ENCODE measurements at places on chromosomes 11 and 22.

DNA sequence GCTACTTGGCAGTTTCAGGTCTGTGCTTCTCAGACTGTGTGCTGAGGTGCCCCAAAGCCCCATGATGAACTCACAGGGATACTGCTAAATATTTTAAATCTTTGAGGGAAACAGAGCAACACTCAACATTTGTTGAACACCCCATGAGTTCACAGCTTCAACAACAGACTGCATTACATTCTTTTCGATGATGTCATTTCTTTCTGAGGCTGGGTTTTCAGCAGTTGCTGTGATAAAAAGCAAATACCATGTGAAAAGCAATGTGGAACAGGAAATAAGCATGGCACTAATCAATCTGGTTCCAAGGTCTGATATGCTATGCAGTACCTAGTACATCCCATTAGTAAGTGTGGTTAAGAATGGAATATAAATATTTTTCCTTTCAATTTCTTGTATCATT is 82.7 kb downstream of the RPL27A start:
- DNase-seq, result no peak

DNA sequence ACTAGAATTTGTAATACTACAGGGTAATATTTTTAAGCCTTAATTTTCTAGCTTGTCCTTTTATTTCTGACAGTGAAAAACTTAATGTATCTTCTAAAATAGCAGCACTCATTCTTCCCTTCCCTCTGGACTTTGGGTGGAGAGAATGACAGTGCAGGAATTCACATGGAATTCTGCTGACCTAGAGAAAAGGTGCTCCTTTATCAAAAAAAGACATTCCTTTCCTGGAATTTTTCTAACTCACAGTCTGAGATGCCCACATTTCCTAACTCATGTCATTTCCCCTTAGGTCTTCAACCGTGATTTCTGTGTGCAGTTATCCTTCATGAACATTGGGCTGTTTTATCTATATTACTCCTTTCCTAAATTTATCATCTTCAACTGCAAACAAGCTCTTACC is 137.8 kb upstream of the PDGFD start:
- no peak for DNase-seq

DNA sequence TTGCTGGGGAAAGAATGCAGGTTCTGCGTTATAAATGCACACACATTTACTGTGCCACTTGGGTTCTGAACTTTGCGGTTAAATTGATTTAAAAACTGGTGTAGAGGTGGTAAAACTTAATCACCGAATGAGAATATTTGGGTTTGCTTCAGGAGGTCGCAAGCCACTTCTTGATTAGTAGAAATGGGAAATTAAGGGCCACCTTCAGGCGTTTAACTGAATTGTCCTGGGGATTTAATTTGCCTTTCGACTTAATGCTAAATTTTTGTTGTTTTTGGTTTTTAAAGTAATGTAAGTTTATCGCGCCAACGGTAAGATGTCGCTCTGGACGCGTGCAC is 459 bp upstream of the NCR3LG1 start:
- no peak for DNase-seq

- no peak for DNase-seq
These were observed 2.9 kb upstream of the GGT5 start for GRCh38 chr22:24247564-24248344.

DNA sequence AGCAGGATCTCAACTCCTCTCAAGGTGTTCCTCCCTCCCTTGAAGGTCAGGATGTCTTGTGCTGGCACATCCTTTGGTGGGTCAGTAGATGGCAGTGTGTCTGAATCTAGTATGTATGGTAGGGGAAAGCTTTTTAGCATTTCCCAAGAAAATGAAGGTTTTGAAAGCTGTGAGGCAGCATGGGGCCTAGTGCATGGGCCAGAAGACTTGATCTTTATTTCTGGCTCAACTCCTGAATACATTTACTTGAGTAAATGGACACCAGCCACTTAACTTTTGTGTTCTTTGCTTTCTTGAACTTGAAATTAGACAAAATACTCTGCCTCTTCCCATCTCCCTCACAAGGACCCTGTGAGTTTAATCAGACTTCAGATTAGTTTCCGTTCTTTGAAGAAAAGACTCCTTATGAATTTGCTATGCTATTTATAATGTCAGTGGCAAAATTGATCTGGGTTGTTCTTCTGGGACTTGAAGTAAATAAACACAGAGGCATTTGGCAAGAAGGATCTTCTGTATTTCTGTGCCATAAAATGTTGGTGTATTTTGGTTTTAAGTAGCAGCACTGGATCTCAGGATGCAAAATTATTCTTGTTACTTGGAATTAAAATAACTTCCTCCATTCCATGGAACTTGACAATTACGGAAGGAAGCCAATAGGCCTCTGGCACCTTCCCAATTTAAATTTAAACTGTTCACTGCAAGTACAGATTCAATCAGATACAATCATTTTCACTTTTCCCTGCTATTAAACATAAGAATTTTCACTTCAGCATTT is 288.8 kb downstream of the CASP12 start:
- no peak for DNase-seq

GRCh38 chr11:71342951-71343827 is 90.8 kb upstream of the SHANK2 start:
- no peak for DNase-seq

DNA sequence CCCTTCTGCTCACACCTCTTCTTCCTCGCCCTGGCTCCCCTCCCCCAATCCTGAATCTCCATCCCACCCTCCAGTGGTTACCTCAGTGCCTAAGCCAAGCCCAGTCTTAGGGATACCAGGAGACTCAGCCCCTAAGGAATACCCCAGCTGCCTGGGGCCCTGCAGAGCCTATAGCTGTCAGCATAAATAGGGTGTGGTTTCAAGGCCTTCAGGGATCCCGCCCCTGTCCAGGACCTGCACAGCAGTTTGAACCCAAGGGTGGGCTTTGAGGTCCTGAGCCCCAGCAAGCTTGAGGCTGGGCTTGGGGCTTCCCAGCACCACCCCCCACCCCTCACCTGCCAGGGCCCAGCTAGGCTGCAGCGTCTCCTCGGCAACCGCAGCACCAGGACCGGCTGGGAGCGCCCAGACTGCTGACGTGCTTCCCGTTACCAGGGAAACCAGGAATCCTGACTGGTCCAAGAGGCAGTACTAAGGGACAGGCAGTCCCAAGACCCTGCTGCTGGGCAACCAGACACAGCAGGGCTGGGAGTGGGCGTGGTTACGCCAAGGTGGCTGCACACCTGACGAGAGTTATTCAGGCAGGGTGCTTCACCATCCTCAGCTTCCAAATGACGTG is 13.7 kb downstream of the APBB1 start:
- DNase-seq, result no peak

DNA sequence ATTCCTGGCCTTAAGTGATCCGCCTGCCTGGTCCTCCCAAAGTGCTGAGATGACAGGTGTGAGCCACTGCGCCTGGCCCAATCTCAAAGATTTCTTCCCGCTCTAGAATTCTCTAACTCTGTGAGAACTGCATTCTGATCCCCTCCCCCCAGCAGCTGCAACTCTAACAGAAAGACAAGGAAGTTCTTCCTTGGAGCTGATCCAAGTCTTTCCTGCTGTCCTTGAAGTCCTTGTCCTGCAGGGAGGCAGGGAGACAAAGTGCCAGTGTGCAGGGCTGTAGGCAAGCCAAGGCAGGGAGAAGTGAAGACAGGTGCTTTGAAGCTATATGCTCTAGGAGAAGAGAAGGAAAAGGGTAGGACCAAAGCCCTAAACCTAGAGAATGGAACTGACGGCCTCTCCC is 9.5 kb upstream of the GGA1 start:
- DNase-seq, result no peak

DNA sequence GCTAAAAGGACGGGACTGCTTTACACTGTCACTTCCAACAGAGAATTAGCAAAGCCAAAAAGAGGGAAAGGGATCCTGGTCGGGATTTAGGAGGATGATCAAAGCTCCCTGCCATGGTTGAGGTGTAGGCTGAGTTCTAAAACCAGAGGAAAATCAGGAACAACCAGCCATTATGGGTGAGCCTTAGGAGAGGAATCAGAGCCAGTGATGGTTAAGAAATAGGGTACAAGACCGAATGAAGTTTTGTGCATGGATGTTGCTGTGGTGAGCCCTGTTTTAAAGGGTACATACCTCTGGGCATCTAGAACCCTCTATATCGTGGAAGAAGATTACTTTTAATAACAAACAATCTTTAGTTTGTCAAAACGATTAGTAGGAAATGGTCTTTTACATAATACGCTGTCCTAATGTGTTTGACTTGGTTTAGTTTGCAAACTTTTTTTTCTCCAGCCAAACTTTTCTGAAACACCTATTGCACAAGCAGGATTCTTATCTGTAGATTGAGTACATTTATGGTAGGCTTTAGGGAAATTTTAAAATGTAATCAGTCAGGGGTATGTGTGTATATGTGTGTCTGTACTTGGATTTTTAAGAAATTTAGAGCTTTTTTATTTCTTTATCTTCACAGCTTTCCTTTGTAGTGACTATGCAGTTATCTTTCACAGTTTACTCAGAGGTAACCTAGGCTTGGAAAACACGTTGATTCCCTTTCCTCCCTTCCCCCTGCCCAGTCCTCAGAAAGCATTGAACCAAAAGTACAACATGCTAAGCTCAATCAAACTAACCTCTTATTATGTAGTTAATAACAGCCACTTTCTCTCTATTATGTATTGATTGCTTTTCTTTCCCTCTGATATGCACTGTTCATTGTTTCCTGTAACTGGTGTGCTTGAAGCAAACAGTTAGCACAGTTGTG is 26.8 kb downstream of the TRIM44 start:
- no peak for DNase-seq

- no peak for DNase-seq
These were observed 1.7 kb upstream of the LRRC4C start for GRCh38 chr11:41461057-41461681.

DNA sequence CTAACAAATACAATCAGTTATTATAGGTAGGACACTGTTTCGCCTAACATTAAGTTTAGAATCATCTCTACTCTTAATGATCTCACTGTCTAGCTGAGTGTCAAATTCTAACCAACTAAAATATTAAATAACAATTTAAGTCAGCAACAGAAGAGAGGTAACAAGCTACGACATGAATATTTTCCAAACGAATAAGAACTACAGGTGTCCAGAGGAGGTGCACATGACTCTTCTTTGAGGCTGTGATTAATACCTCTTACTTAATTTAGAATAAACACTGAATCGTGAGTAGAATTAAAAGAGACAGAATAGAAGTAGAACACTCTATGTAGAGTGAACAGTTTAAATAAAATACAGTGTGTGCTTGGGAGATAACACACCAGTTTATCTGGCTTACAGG is 619.0 kb upstream of the ARHGAP42 start:
- no peak for DNase-seq

- DNase-seq, result no peak
These were observed 113.0 kb downstream of the PTPRJ start for GRCh38 chr11:48093323-48093722.

DNA sequence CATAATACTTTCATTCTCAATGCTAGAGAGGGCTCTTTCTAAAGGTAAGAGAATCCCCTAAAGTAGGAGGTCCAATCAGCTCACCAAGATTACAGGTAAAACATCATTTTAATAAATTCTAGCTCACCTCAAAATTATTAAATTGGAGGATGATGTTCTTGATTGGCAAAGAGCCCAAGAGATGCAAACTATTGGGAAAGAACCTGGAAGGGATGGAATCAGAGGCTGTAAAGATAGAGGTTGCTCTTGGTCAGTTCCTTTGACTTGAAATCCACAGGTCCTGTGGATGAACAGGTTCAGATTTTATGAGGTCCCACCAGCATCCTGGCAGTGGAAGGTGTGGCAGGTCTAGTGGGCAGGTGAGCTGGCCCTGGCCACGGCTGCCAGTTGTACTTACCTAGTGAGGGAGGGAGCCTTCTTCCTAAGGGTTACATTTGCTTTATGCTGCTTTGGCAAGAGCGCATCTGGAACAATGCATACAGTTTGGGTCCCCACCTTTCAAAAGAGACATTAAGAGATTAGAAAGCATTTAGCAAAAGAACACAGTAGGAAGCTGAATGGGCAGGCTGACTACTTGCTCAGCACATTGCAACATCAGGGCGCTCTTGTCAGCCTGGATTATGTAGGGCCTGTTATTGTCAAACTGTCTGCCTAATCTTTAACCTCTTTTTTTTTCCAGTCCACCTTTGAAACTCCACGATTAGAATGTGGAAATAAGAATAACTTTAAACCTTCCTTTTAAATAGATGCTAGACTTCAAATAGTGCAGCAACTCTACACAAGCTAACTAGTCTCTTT is 97.0 kb downstream of the RDX start:
- no peak for DNase-seq

GRCh38 chr22:37811867-37812266 is 4.1 kb downstream of the GCAT start:
- DNase-seq, result no peak

- no peak for DNase-seq
These were observed 174.9 kb upstream of the C11orf87 start for GRCh38 chr11:109247071-109247470.

GRCh38 chr11:12968101-12968500 is 41.0 kb upstream of the RASSF10 start:
- DNase-seq, result no peak

GRCh38 chr11:44566952-44567875 is 1.8 kb downstream of the CD82 start:
- no peak for DNase-seq

DNA sequence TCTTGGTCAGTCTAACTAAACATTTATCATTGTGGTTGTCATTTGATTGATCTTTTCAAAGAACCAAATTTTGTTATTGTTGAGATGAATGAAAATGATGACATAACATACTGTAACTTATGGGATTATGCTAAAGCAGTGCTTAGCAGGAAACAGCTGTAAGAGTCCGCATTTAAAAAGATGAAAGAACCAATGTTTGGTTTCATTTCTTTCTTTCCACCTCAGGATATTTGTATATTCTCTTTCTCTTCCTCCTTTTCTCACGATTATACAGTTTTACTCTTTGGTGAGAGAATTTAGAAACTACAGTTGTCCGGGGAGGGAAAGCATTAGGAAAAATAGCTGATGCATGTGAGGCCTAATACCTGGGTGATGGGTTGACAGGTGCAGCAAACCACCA is 23.1 kb downstream of the PIH1D2 start:
- no peak for DNase-seq

- no peak for DNase-seq
These were observed 311.8 kb downstream of the SBF2 start for GRCh38 chr11:9982127-9982795.

GRCh38 chr11:112448806-112449205 is 188.1 kb upstream of the PLET1 start:
- no peak for DNase-seq

GRCh38 chr11:131645237-131645636 is 274.8 kb downstream of the NTM start:
- DNase-seq, result no peak

- DNase-seq, result no peak
These were observed at the start of gene CCDC116 for GRCh38 chr22:21632237-21632895. Gene CCDC116, plus strand, starts transcription at chr22:21632760. Its CDS starts 422 bp downstream, at chr22:21633182.

GRCh38 chr11:2315395-2316168 is 13.8 kb downstream of the TSPAN32 start:
- no peak for DNase-seq

GRCh38 chr11:2272228-2272945 is 2.0 kb upstream of the ASCL2 start:
- no peak for DNase-seq

- DNase-seq, result no peak
These were observed 42.6 kb downstream of the BUD13 start for GRCh38 chr11:116730241-116730561.

GRCh38 chr11:106990331-106990730 is 27.9 kb downstream of the GUCY1A2 start:
- no peak for DNase-seq

GRCh38 chr11:79062814-79063762 is 377.7 kb downstream of the TENM4 start:
- DNase-seq, result no peak
